Fibroblast of skin of abdomen (primary cell): ENCODE measurements at places on chromosomes 13 and 19.

DNA sequence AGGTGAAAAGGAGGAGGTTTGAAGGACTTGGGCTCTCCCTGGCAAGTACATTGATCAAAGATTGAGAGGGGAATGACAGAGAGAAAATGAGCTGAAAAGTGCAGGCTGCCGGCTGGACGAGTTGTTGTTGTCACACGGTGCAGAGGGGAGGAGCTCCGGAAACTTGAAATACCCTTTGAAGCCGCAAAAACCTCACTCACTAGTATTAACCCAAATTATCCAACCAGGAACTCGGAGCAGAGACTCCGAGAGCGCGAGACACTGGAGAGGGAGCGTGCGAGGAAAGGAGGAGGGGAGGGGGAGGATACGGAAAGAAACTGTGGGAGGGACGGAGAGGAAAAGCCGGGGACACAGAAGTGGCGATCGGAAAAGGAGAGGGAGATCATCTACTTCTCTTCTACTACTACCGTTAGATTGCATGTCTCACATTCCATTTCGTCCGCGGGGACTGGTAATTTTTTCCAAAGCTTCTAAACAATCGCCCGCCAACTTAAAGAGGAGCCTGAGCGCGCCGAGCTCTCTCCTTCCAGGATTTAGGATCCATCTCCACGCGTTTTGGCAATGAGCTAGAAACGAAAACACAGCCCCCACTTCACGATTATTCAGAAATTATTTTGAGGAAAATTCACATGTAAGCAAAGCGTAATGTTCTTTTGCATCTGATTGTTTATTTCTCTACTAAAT is at the start of gene DACH1:
DACH1 (minus strand) TSS at position 74 of the 684 bp plus-strand sequence.
- peak; percentile 51 for DNase-seq

DNA sequence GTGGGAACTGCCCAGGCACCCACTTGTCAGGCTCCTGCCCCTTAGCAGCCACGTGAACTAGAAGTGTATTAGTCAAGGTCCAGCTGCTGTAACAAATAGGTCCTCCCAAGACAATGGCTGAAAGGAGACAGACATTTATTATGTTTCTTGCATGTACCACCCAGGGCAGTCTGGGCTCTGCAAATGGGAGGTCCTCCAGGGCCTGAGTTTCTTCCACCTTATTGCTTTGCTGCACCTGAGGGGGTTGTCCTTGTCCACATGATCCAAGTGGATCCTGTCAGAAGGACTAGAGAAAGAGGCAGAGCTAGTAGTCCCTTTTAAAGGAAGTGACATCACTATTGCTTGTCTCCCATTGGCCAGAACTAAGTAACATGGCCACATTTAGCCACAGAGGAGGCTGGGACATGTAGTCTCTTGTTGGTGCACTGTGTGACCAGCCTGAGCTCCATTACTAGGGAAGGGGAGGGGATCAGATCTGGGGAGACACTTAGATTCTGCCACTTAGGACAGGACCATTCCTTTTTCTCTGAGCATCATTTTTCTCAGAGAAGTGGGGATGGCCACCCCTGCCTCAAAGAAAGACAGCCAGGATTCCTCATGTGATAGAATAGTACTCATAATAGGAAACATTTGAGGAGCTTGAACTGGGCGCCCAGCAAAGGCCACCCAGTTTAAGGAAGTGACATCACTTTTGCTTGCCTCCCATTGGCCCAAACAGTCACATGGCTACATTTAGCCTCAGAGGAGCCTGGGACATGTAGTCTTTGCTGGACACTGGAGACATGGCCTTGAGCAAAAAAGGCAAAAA is 15.1 kb downstream of the CC2D1A start:
- peak; percentile 49 for DNase-seq

DNA sequence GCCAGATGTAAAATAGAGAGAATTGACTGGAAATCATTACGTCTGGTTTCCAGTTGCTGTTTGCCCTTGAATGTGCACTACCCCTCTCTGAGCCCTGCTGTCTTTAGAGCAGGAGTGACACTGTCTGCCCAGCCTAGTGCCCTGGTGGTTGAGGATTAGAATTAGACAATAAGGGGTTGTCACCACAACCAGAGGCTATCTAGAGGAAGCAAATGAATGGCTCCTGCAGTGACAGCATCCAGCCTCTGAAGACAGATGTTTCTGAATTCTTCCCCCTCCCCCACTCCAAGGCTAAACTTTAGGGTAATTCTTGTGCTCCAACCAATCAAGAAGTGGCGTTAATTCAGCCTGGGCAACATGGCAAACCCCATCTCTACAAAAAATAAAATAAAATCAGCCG is 2.0 kb downstream of the RAB8A start:
- no peak for DNase-seq

DNA sequence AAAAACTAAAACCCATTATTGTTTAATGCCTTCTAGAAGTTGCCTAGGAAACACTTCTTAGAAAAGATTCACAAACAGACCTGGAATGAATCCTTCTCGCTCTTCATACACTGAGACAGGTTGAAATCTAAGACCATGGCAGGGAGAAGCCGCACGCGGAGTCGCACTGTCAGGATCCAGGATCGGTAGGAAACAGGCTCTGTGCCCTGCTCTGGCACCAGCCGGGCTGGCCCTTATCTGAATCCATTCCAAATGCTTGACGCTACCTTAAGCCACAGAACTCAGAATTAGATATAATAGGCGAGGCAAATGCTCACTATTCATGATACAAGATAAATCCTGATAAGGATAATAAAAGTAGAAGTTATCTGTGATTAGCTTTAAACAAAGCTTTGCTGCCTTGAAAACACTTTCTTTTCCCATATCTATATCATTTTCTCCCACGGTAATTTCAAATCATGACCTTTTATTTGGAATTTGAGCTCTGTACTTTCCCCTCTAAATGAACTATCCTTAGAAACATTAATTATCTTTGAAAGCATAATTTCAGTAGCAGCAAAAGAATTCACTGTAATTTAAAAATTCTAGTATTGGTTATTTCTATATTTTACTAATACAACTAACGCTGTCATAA is 385.6 kb downstream of the IRS2 start:
- DNase-seq: no peak

DNA sequence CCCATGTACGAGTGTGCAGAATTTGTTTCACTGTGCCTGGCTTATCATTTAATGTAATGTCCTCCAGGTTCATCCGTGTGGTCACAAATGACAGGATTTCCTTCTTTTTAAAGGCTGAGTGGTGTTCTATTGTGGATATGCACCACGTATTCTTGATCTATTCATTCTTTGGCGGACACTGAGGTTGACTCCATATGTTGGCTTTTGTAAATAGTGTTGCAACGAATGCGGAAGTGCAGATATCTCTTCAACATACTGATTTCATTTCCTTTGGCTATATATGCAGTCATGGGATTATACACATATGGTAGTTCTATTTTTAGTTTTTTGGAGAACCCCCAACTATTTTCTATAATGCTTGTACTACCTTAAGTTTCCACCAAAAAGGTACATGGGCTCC is 13.0 kb downstream of the OR7A5 start:
- peak; percentile 19 for DNase-seq

DNA sequence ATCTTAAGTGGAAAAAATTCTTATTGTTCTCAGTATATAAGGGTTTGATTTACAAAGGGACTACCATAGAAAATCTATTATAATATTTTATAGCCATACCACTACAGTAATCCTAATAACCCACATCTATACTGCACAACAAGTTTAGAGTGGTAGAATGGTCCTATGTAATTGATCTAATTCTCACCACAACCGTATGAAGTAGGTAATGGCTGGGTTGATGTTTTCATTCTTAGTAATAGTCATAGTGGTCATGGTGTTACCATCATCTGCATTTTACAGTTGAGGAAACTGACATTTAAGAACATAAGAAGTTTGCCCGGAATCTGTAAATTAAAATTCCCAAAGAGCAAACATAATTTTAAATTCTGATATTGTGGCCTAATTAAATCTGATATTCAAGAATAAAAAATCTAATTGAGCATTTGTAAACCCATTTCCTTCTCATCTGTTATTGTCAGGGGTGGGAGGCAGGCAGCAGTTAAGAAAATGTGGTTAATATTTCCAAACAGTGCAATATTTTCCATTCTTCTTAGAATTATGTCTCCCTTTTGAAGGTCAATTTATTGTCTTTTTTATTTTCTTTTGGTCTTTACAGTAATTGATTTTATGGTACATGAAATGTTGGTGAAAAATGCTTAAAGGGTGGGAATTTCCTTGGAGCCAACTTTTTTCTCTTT is 65.6 kb downstream of the DHRS12 start:
- no peak for DNase-seq

GRCh38 chr13:111536075-111536642 is 215.7 kb downstream of the TEX29 start:
- no peak for DNase-seq
